ENCODE measurements at places on chromosomes 11 and 22.

DNA sequence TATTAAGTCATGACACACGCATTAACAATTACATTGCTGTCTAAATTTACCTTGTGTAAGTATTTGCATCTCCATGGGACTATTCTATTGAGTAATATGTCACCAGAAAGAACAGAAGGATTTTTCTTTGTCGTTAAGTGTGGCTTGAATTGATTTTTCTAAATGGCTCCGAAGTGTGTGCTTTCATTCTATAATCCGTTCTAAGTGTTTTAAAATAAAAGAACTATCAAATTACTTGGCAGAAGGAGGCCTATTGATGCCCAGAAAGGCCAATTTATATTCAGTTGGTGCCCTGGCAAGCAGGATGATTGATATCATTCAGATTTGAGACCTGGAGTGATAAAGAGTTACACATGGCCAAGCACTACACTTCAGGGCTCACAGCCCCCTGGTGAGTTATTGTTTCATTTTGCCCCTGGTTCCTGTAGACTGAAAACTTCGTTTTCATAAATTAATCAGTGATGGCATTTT lies 538.9 kb upstream of the ANO5 start:
- DNase-seq, result no peak

DNA sequence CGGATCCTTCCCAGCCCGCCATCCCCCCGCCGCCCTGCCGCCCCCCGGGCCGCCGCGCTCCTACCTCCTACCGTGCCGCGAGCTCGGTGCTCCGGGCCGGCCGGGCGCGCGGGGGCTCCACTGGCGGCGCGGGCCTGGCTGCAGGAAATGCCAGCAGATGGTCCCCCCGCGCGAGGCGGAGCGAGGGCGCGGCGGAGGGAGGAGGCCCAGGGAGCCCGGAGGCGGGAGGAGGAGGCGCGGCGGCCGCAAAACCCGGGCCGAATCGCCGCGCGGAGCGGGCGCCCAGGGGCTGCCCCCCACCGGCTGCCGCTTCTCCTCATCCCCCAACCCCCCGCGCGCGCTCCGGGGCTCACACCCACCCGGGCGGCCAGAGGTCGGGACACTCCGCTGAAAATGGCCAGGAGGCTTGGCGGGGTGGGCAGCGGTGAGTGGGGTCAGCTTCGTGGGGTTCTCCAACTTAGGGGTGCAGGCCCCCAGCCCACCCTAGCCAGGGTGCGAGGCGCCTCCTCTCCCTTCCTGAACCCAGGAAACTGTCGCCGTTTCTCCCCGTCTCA lies at the start of gene OSBPL5:
TSS of gene OSBPL5 (minus strand) at position 159 of the 554 bp plus-strand sequence. CDS start 36,162 bp downstream, outside the sequence.
- DNase-seq, result peak; percentile 73

GRCh38 chr11:34850334-34850733 lies 65.8 kb downstream of the APIP start:
- no peak for DNase-seq

- DNase-seq, result peak; percentile 5
Measured at GRCh38 chr11:60265373-60266214, 14.9 kb upstream of the MS4A4A start.

- DNase-seq, result no peak
Measured at GRCh38 chr11:83508804-83509203, 222.6 kb upstream of the CCDC90B start.

- DNase-seq, result peak; percentile 70
Measured at GRCh38 chr11:76524919-76525318, 80.1 kb downstream of the EMSY start.

DNA sequence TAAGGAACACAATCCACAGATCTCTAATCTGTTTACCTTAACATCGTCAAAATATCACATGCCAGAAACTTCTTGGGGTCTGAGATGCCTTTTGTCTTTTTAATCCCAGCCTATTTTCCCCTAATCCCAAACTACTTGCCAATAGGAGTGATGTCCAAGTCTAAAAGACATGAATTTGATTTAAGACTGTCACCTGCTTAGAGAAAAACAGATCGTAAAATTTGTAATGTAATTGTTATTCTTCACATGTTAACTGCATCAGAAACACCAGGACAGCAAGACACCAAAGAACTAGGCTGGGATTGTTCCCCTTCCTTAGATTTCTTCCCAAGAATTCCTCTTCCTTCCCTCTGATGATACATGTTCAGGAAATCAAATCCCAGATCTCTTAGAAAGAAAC lies 198.1 kb upstream of the ARHGAP20 start:
- DNase-seq, result no peak

DNA sequence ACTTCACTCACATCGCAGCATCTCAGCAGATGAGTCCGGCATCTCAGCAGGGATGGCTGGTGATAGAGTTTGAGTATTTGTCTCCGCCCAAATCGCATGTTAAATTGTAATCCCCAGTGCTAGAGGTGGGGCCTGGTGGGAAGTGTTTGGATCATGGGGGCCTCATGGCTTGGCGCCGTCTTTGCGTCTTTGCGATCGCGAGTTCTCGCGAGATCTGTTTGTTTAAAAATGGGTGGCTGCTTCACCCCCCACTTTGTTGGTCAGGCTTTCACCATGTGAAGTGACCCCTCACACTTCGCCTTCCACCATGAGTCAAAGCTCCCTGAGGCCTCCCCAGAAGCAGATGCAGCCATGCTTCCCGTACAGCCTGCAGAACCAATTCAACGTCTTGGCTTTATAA lies 3.0 kb upstream of the RRP7A start:
- no peak for DNase-seq

DNA sequence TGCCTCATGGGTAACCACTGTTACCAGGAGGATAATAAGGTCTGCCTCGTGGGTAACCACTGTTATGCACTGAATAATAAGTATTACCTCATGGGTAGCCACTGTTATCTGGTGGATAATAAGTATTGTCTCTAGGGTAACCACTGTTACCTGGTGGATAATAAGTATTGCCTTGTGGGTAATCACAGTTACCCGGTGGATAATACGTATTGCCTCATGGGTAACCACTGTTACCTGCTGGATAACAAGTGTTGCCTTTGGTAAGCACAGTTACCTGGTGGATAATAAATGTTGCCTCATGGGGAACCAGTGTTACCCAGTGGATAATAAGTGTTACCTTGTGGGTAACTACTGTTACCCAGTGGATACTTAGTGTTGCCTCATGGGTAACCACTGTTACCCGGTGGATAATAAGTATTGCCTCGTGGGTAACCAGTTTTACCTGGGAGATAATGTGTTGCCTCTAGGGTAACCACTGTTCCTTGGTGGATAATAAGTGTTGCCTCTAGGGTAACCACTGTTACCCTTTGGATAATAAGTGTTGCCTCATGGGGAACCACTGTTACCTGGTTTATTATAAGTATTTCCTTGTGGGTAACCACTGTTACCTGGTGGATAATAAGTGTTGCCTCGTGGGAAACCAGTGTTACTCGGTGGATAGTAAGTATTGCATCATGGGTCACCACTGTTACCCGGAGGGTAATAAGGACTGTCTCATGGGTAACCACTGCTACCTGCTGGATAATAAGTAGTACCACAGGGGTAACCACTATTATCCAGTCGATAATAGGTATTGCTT lies 10.6 kb upstream of the NXPE4 start:
- DNase-seq, result no peak

DNA sequence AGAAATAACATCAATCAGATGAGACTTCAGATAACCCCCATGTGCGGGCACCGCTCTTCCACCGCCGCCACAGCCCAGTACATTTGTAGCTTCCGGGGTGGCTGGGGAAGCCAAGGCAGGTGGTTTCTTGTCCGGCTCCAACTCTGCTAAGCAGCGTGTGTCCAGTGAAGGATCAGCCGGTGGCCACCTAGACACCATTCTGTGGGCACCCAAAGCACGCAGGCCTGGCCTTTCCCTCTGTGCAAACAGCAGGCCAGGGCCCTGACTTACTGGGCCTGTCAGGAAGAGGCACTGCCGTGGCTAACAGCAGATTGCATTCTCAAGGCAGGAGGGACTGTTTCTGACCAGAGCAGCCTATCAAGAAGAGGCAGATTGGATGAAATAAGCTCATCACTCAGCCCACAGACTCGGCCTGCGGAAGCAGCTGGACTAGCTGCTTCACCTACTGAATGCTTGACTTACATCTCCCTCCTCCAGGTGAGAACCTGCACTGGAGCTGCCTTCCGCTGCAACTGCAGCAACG lies 74.8 kb downstream of the ETS1 start:
- no peak for DNase-seq

- no peak for DNase-seq
Measured at GRCh38 chr22:35089139-35089538, 23.2 kb downstream of the ISX start.

DNA sequence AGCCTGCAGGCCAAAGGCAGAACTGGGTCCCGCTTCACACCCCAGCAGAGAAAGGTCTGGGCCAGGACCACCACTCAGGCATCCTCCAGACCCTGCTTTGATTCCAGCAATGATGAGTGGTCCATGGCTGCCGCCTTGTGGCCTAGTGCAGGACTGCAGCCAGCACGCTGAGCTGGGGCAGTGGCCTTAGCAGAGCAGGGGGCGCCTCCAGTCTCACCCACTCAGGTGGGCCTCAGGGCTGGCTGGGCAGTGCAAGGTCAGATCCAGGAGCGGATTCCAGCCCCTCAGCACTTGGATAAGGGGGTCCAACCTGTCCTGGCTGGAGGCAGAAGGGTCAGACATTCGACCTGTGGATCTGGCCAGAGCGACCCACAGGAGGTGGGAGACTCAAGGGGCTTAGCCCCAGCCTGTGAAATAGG lies 9.6 kb upstream of the PDE2A start:
- DNase-seq, result peak; percentile 33

GRCh38 chr22:44944883-44945601 lies 64.8 kb downstream of the PHF21B start:
- DNase-seq, result no peak

- DNase-seq, result no peak
Measured at GRCh38 chr11:123702139-123702538, 39.3 kb downstream of the ZNF202 start.

DNA sequence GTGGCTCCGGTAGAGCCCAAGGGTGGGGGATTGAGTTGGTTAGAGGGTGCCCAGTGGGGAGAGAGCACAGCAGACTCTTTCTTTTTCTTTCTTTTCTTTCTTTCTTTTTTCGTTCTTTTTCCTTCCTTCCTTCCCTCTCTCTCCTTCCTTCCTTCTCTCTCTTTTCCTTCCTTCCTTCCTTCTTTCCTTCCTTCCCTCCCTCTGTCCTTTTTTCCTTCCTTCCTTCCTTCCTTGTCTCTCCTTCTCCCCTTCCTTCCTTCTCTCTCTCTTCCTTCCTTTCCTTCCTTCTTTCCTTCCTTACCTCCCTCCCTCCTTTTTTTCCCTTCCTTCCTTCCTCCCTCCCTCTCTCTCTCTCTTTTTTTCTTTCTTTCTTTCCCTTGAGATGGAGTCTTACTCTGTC lies 4.8 kb upstream of the ALX4 start:
- no peak for DNase-seq

GRCh38 chr22:45329530-45329936 lies 19.8 kb downstream of the FAM118A start:
- no peak for DNase-seq

DNA sequence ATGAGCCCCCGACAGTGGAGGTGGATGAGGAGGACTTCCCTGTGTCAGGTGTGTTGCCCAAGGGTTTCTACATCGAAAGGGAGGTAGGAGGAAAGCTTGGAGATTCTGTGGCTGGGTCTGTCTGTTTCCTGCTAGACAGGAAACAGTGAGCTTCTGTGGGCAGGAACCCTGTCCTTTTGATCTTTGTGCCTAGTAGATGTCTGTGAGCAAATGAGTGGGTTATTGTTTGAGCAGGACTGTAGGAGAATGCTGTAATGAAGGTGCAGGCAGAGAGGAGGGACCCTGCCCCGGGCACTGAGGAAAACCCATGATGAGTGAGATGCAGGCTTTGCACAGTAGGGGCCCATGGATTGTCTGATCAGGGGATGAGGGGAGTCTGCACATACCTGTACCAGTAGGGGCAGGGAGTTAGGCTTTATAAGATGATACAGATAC lies 14.0 kb downstream of the USP35 start:
- DNase-seq, result no peak

DNA sequence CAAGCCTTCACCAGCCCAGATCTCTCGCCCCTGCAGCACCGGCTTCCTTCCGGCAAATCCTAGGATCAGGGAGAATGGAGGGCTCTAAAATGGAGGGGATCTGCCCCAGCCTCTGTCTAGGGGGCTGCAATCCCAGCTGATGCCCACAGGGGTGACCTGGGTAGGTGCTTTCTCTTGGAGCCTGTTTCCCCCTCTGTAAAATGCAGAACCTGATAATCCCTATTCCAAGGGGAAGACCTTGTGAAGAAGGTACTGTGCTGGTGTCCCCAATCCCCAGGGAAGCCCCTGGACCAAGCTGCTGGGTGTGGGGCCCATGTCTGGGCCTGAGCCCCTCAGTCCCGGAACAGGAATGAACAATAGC lies 2.8 kb downstream of the EMID1 start:
- no peak for DNase-seq

DNA sequence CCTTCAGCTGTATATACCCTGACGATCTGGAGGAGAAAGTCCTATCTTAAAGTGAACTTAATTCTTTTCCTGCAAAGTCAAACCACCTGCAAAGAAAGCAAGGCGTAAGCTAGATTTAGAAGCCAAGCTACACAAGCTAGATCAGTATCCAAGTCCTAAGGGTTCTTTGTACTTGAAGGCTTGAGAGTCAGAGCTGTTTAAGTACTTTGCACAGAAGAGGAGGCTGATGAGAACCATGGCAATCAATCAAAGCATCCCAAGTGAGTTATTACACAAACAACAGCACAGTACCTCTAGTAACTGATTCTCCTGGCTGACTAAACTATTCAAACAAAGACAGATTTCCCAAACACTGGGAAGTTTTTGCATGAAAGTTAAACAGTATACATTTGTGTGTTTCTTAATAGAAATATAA lies 1.9 kb downstream of the CDON start:
- no peak for DNase-seq

All from fibroblast of lung (primary cell).